M059J (cell line): ENCODE measurements at places on chromosomes 12 and 14. TPM values are rescaled to one million over a fixed set of nuclear protein-coding genes. Genes with fewer than 3 reads are reported as not detected.

The TAS2R7 gene
- not detected in 2 replicates for total RNA-seq

The PSMB11 gene
- not detected in 2 replicates for total RNA-seq

The KCNC2 gene
- total RNA-seq, result not detected in 2 replicates

The HEBP1 gene
- 9.4 and 20.5 TPM in 2 replicates for total RNA-seq

The LHX5 gene
- 0.02 TPM in 1 of 2 replicates, not detected in the other for total RNA-seq

The TSPAN9 gene
- 15.3 and 17.1 TPM in 2 replicates for total RNA-seq

The SPIC gene
- total RNA-seq, result not detected in 2 replicates

The KRT6C gene
- total RNA-seq, result not detected in 2 replicates
